ENCODE measurements at places on chromosomes 13 and 19. TPM values are rescaled to one million over a fixed set of nuclear protein-coding genes. Genes with fewer than 3 reads are reported as not detected.

The ANKRD24 gene
- 0.28 TPM for total RNA-seq

- no peak for DNase-seq
- no peaks in the 10 kb centered on the region for H3K27me3 ChIP-seq
- H3K36me3 ChIP-seq = no peaks in the 10 kb centered on the region
- H3K4me1 ChIP-seq = no peaks in the 10 kb centered on the region
- H3K4me3 ChIP-seq = no peak overlapping the region
Measured at GRCh38 chr13:99870541-99870940, 101.0 kb downstream of the ZIC5 start.

DNA sequence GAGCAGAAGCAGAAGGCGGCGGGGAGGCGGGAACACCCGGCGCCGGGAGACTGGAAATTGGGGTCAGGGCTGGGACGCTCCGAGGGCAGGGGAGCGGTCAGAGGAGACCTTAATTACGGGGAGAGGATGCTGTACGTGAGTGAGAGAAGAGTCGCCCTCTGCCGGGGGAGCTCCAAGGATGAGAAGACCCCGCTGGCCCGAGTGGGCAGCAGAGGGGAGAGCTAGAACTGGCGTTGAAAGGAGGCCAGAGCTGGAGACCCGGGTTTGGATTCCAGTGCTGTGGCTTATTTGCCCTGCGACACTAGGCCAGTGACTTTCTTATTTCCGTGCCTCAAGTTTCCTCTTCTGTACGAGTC is 536 bp downstream of the FAM32A start:
- no peaks in the 10 kb centered on the region for H3K27me3 ChIP-seq
- peak overlapping the region; percentile 97 for H3K4me3 ChIP-seq
- H3K36me3 ChIP-seq = peaks cover 11% of the 10 kb centered on the region
- peak; percentile 52 for DNase-seq
- H3K27ac ChIP-seq = peak overlapping the region; percentile 63

DNA sequence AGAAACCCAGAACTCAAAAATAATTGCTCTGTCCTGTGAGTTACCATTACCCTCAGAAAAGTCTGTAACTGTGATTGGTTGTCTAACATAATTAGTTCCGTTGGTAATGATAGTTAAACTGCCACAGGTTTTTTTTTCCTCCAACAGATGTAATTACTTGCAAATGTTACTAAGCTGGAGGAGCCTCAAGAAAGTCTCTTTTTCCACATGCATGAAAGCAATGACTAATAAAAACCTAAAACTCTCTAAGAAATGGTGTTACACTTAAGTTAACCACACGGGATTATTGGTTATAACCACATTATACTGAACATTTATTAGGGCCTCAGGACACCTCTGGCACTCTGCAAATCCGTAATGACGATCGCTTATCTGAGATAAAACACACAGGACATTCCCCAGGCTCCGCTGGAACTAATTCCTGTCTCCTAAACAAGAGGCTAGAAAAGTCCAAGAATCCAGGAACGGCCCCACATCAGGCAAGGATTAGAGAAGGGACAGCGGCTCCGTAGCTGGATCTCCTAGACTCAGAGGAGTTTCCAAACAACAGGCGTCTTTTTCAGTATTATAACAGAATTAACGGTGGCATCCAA is 753 bp downstream of the ZNF235 start:
- DNase-seq = no peak
- H3K36me3 ChIP-seq = peaks cover 24% of the 10 kb centered on the region
- H3K4me1 ChIP-seq = peaks cover 10% of the 10 kb centered on the region
- H3K27me3 ChIP-seq = no peaks in the 10 kb centered on the region

DNA sequence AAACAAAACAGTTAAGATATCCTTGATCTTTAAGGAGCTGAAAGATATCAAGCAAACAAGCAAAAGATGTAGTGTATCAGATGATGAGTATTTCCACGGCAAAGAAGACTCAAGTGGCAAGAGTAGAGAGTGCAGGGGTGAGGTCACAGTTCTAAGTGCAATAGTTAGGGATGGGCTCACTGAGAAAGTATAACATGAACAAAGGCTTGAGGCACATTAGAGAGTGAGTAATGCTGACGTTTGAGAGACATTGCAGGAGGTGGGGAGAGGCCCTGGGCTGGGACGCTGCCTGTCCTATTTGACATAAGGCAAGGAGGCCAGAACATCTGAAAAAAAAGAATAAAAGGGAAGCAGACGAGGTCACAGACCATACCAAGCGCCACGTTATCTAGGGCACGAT is 1.4 kb downstream of the DUXA start:
- H3K4me1 ChIP-seq = no peaks in the 10 kb centered on the region
- H3K27me3 ChIP-seq = no peaks in the 10 kb centered on the region
- DNase-seq = no peak

- no peaks in the 10 kb centered on the region for H3K27me3 ChIP-seq
- H3K27ac ChIP-seq = no peak overlapping the region
- H3K4me1 ChIP-seq = peaks cover 23% of the 10 kb centered on the region
- H3K36me3 ChIP-seq = no peaks in the 10 kb centered on the region
- no peak overlapping the region for H3K4me3 ChIP-seq
Measured at GRCh38 chr13:112574834-112575613, 12.9 kb downstream of the TUBGCP3 start.

GRCh38 chr13:52885141-52885540 is 36.7 kb upstream of the PCDH8 start:
- no peak for DNase-seq
- H3K27me3 ChIP-seq = no peaks in the 10 kb centered on the region
- no peaks in the 10 kb centered on the region for H3K36me3 ChIP-seq
- H3K4me3 ChIP-seq = no peak overlapping the region
- H3K27ac ChIP-seq = no peak overlapping the region

The LHB gene
- not detected for total RNA-seq

- peak overlapping the region; percentile 7 for H3K27ac ChIP-seq
- H3K36me3 ChIP-seq = no peaks in the 10 kb centered on the region
- no peaks in the 10 kb centered on the region for H3K27me3 ChIP-seq
- H3K4me1 ChIP-seq = no peaks in the 10 kb centered on the region
- no peak overlapping the region for H3K4me3 ChIP-seq
Measured at GRCh38 chr19:43675269-43675879, 5.4 kb upstream of the PLAUR start.

The SULT2B1 gene
- total RNA-seq = not detected

- H3K27me3 ChIP-seq = no peaks in the 10 kb centered on the region
- no peak overlapping the region for H3K4me3 ChIP-seq
- H3K27ac ChIP-seq = no peak overlapping the region
- no peak for DNase-seq
- H3K4me1 ChIP-seq = no peaks in the 10 kb centered on the region
Measured at GRCh38 chr13:101951114-101951513, 450.7 kb downstream of the FGF14 start.

- no peaks in the 10 kb centered on the region for H3K27me3 ChIP-seq
- H3K4me1 ChIP-seq = no peaks in the 10 kb centered on the region
- peaks cover 44% of the 10 kb centered on the region for H3K36me3 ChIP-seq
- no peak overlapping the region for H3K4me3 ChIP-seq
- no peak overlapping the region for H3K27ac ChIP-seq
Measured at GRCh38 chr19:57642396-57643046, 9.6 kb downstream of the ZNF211 start.

GRCh38 chr13:114080739-114081561 is 51.5 kb downstream of the RASA3 start:
- H3K36me3 ChIP-seq = no peaks in the 10 kb centered on the region
- H3K4me1 ChIP-seq = no peaks in the 10 kb centered on the region
- H3K27ac ChIP-seq = no peak overlapping the region
- H3K4me3 ChIP-seq = no peak overlapping the region
- no peaks in the 10 kb centered on the region for H3K27me3 ChIP-seq

DNA sequence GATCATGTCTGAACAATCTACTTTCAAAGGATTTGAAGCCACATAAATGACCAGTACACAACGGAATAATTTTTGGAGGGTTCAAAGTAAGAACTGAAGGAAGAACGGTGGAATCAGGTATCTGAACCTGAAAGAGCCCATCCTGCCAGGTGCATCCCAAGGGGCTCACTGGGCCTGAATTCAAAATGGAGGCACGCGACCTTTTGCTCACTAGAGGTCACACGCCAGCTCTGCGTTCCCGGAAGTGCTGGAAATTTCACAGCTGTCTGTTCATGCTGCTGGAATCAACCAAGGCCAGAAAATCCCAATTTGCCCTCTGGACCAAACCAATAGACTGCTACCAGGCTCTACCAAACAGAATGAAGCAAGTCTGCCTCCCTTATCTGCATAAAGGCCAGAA is 4.2 kb upstream of the RASA3 start:
- no peak overlapping the region for H3K4me3 ChIP-seq
- no peaks in the 10 kb centered on the region for H3K36me3 ChIP-seq
- H3K27ac ChIP-seq = no peak overlapping the region

DNA sequence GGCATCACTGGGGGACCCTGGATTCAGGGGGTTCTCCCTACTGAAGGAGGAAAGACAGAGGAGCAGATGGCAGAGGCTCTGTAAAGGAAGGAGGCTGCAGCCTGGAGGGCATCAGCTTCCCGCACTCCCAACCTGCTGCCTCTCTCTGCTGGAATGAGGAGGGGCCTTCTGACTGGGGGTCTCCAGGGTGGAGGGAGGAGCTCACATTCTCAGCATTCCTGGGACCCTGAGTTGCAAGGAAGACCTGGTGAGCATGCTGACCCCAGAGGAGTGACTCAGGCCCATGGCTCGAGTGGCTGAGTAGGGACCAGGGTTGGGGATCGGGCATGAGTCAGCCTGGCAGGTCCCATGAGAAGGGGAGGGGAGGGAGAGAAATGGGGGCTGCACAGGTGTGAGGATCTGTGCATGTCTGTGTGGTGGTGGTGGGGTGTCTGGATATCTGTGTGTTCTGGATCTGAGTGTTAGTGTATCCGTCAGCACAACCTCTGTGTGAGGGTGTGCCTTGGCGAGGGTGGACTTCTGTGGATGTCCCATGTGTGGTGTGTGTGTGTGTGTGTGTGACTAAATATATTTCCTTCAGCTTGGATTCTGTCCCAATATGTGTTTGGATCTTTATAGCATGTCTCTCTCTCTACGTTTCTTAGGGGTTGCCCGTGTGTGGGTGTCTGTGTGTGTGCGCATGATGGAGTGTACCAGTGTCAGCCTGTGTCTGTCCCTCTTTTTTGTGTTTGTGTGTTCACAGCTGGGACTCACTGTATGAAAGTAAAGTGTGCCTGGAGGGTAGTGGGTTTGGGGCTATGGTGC is 4.6 kb downstream of the AXL start:
- H3K4me1 ChIP-seq = peaks cover 3% of the 10 kb centered on the region
- no peak overlapping the region for H3K4me3 ChIP-seq
- no peak overlapping the region for H3K27ac ChIP-seq
- no peak for DNase-seq
- H3K36me3 ChIP-seq = no peaks in the 10 kb centered on the region
- H3K27me3 ChIP-seq = no peaks in the 10 kb centered on the region

DNA sequence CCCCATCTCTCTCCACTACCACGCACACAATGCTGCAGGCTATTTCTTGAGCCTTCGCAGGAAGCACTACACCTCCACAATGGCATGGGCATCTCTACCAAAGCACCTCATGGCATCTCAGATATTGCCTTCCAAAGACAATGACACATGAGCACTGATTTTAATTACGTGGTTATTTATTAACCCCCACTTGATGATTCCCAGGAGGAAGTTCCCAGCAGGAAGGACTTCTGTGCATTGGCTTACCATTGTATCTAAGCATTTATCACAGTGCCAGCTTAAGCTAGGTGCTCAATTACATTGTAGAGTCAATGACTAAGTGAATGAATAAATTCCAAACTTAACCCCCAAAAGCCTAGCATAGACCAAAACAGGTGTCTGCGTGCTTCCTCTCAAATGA is 101.4 kb downstream of the ABCC4 start:
- H3K36me3 ChIP-seq = no peaks in the 10 kb centered on the region
- no peak overlapping the region for H3K27ac ChIP-seq
- no peaks in the 10 kb centered on the region for H3K27me3 ChIP-seq
- H3K4me3 ChIP-seq = no peak overlapping the region
- H3K4me1 ChIP-seq = no peaks in the 10 kb centered on the region

The VSIG10L gene
- total RNA-seq = 0.75 TPM

- no peaks in the 10 kb centered on the region for H3K36me3 ChIP-seq
- peaks cover 48% of the 10 kb centered on the region for H3K4me1 ChIP-seq
- no peak overlapping the region for H3K4me3 ChIP-seq
- H3K27me3 ChIP-seq = no peaks in the 10 kb centered on the region
Measured at GRCh38 chr19:10747674-10748073, 29.8 kb downstream of the DNM2 start.

DNA sequence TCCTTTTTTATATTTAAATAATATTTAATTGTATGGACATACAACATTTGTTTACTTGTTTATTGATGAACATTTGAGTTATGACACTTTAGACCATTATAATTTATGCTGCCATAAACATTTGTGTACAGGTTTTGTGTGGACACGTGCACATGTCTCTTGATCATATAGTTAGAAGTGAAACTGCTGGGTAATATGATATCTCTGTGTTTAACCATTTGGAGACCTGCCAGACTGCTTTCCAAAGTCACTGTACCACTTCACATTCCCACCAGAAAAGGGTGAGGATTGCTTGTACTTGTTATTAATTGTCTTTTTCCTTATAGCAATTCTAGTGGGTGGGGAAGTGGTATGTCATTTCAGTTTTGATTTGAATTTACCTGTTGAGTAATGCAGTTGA is 145.6 kb upstream of the KLHL1 start:
- no peak overlapping the region for H3K27ac ChIP-seq
- no peaks in the 10 kb centered on the region for H3K36me3 ChIP-seq
- no peaks in the 10 kb centered on the region for H3K4me1 ChIP-seq
- no peak for DNase-seq
- no peaks in the 10 kb centered on the region for H3K27me3 ChIP-seq

- peaks cover 8% of the 10 kb centered on the region for H3K36me3 ChIP-seq
- no peak for DNase-seq
- H3K4me1 ChIP-seq = peaks cover 11% of the 10 kb centered on the region
- no peak overlapping the region for H3K27ac ChIP-seq
- H3K27me3 ChIP-seq = no peaks in the 10 kb centered on the region
- H3K4me3 ChIP-seq = no peak overlapping the region
Measured at GRCh38 chr19:5892772-5893275, 10.8 kb downstream of the NDUFA11 start.

- H3K36me3 ChIP-seq = no peaks in the 10 kb centered on the region
- H3K27ac ChIP-seq = peak overlapping the region; percentile 94
- peaks cover 48% of the 10 kb centered on the region for H3K4me1 ChIP-seq
- H3K4me3 ChIP-seq = peak overlapping the region; percentile 87
Measured at GRCh38 chr13:97976610-97977521, 23.4 kb downstream of the IPO5 start.

The CATSPERD gene
- not detected for total RNA-seq

The DENND1C gene
- 1.4 TPM for total RNA-seq

The HIPK4 gene
- 0.17 TPM for total RNA-seq

- H3K4me3 ChIP-seq = no peak overlapping the region
- no peak for DNase-seq
Measured at GRCh38 chr13:107457686-107458085, 757.6 kb downstream of the LIG4 start.

- DNase-seq = no peak
- peaks cover 28% of the 10 kb centered on the region for H3K36me3 ChIP-seq
- no peak overlapping the region for H3K4me3 ChIP-seq
Measured at GRCh38 chr13:113064534-113065405, 40.8 kb upstream of the F7 start.

The CAMSAP3 gene
- total RNA-seq = 4.4 TPM
